ENCODE measurements at places on chromosomes 6 and 20. TPM values are rescaled to one million over a fixed set of nuclear protein-coding genes. Genes with fewer than 3 reads are reported as not detected.

- DNase-seq = no peak
Measured at GRCh38 chr20:46991880-46992639, 97.4 kb downstream of the EYA2 start.

DNA sequence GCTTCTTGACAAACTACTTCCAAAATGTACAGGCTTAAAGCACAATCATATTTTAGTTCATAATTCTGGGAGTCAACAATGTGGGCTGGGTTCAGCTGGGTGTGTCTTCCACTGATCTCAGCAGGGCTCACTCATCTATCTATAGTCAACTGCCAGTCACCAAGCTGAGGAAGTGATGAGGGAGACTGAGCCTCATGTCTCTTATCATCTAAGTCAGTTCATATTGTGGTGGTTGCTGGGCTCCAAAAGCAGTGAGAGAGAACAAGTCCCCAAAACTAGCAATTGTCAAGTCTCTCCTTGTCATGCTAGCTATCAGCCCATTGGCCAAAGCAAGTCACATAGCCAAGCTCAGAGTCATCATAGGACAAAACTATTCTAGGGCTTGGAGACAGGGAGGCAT, 465.9 kb upstream of the ARID1B start:
- DNase-seq = no peak

DNA sequence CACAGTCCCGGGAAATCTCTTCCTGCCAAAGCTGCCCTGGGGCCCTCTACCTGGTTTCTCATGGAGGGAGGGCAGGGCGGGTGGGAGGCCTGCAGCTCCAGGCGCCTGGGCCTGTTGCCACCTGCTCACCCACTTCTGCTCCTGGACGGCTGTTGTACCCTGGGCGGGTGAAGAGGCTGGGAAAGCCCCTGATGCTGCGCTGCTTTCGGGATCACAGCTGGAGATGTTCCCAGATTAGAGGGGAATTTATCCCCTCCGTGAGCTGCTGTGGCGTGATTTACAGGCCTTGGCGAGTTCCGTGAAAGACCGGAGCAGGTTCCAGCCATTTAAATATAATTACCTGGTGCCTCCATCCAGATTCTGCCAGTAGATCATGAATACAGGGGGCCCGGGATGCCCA, 12.3 kb upstream of the VSTM2L start:
- no peak for DNase-seq

Gene PTP4A1
- 67.6 TPM for total RNA-seq

Gene PDYN
- total RNA-seq = not detected

Data from activated T-cell treated with anti-CD3 and anti-CD28 coated beads, Interleukin-2, amount 50 U/mL, for 72 hours (primary cell).